ENCODE measurements at places on chromosomes 2 and 18.

DNA sequence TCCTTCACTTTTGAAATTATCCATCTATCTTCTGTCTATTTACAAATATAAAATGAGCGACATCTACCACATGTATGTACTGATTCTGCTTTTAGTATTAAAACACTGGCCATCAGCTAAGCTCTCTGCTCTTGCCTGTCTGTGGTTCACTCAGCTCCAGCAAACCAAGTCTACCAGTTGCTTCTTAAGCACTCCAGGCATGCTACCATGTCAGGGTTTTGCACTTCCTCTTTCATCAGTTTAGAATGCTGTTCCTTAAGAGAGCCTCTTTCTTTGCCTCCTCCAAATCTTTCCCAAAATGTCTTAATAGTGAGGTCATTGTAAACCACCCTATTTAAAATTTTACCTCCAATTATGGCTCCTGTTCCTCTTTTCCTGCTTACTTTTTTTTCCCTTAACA lies 59.5 kb downstream of the SCN3A start:
- no peak for DNase-seq

GRCh38 chr2:159840616-159841015 lies 42.6 kb upstream of the CD302 start:
- DNase-seq = no peak

DNA sequence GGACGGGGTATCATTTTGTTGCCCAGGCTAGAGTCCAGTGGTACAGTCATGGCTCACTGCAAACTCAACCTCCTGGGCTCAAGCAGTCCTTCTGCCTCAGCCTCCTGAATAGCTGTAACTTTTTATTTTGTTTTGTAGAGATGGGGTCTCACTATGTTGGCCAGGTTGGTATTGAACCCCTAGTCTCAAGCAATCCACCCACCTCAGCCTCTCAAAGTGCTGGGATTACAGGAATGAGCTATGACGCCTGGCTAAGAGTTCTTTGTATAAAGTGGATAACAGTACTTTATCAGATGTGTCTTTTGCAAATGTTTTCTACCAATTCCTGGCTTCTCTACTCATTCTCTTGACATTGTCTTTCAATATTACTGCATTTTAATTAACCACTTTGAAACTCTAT lies 17.1 kb upstream of the NT5DC4 start:
- DNase-seq = no peak

DNA sequence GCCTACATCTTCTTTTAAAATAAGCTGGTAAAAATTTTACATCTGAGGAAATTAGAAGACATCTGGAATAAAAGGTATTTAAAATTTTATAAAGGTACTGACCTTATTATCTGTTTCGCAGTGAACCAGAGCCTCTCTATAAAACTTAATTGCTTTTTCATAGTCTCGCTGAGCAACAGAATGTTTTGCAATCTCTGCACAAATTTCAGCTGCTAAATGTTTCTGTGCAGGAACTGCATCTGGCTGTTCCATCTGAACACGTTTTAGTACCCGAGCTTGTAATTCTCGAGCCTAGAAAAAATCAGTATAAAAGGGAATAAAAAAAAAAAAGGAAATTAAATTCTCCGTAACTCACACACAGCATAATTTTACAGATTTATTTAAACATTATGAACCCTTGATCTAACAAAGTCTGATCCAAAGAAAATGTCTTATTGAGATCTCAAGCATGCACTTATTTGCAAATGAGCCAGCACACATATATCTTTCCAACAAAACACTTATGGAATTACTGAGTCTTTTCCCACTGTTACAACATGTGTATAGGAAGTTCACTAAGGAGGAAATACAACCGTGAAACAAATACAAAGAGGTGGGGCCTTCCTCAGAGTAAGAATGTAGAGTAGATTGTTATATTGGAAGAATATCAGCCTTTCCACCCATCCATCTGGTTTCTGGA lies 51.8 kb downstream of the TTC21B start:
- DNase-seq = no peak

- DNase-seq = peak; percentile 57
Observed at GRCh38 chr2:69693059-69693774, 48.7 kb upstream of the ANXA4 start.

DNA sequence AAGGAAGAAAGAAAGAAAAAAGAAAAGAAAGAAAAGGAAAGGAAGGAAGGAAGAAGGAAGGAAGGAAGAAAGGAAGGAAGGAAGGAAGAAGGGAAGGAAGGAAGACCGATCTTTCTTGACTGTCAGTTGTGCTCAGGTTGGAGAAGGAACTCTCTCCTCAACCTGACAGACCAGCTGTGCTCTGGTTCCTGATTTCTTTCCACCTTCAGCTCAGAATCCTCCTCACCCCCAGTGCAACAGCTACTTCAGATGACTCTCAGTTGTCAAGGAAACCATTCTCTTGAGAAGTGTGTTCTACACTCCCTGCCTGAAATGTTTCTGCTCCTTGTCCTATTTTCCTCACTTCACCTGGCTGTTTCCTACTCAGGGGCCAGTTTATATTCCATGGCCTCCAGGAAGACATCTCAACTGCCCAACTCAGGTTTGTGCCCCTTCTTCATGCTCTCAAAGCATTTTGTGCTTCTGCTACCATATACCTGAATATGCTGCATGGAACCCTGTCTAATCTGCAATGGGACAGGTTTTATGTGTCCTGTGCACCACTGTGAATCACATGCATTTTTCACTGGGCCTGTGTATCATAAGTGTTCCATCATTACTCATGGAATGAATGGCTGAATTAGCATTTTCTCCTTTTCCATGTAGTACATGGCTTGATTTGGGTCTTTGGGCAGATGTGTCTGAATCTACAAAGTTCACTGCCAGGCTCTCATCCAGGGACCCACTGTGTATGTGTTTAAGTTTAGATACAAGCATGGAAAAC lies 32.8 kb upstream of the DOCK10 start:
- no peak for DNase-seq

DNA sequence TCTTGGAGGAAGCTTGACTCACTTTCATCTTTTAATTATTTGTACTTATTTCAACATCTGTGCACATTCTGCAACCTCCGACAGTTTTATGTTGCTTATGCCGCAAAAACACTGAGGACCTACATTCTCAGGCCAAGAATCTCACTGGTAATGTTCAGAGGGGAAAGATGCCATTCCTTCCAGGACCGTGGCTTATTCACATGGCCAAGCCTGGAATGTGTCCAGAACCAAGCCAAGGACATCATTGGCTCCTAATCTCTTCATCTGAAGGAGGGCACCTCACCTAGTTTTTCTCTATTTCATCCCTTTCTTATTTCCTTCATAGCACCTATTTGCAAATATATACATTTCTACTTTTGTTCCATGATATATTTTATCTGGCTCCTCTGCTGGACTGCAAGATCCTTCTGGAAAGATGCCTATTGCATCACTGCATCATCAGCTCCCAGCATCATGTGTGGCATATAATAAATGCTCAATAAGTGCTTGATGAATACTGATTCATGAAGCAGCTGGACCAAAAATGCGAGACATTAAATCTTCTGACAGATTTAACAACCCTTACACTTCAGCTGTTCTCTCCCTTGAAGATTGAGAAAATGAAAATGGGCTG lies 377.1 kb downstream of the TNS1 start:
- DNase-seq = no peak

DNA sequence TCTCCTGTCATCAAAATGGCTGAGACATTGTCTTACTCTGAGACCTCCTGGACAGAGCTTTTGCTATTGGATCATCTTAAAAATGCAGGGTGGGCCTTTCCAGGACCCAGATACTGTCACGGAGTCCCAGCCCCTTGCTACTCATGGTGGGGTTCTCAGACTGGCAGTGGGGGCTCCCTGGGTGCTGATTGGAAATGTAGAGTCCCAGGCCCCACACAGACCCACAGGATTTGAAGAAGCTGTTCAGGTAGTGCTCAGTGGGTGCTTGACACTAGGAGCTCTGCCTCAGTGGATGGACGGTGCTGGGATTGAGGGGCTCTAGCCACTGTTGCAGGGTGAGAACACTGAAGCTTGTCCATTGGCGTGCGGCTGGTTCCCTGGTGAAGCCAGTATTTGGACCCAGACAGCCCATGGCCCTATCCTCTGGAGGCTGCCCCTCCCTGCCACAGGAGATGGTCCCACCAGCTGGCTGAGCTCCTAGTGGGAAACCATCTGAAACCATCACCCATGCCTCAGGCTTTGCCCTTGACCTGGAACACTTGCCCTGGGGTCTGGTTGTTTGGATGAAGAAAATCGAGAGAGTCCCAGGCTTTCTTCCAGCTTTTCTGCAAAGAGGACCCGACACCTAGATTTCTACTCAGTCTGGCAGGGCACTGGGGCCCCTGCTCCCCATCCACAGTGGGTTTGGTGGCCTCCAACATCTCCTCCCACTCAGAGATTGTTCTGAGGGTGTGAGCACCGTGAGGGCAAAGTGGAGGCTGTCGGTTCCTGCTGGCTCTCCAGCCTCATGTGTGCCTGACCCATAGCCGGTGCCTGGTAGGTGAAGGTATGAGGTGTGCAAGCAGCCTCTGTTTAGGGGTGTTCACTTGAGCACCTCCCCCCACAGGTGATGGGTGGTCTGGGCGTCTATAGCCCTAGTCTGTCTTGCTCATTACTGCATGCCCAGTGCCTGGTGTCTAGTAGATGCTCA lies 30.1 kb downstream of the MROH2A start:
- DNase-seq = no peak

DNA sequence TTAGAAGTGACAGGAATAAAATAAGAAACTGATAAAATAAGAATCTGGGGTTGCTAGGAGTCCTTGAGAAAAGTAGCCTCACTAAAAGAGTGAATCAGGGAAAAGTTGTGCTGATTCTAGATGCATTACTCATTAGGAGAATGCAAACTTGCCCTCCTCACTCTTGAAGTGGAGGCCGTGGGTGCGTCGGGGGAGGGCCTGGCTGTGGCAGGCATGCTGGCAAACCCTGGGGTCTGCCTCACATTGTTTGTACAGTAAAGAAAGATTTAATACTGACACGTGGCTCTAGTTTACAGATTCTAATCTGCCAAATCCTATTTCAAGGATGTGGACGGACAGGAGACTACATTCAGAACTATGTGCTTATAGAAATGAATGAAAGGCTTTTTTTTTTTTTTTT lies 41.9 kb downstream of the TANC1 start:
- DNase-seq = no peak

- no peak for DNase-seq
Observed at GRCh38 chr2:30662268-30663131, 144.7 kb downstream of the CAPN13 start.

- no peak for DNase-seq
Observed at GRCh38 chr2:99970292-99970868, 172.0 kb downstream of the AFF3 start.

GRCh38 chr2:231940795-231941194 lies 14.6 kb upstream of the NPPC start:
- no peak for DNase-seq

DNA sequence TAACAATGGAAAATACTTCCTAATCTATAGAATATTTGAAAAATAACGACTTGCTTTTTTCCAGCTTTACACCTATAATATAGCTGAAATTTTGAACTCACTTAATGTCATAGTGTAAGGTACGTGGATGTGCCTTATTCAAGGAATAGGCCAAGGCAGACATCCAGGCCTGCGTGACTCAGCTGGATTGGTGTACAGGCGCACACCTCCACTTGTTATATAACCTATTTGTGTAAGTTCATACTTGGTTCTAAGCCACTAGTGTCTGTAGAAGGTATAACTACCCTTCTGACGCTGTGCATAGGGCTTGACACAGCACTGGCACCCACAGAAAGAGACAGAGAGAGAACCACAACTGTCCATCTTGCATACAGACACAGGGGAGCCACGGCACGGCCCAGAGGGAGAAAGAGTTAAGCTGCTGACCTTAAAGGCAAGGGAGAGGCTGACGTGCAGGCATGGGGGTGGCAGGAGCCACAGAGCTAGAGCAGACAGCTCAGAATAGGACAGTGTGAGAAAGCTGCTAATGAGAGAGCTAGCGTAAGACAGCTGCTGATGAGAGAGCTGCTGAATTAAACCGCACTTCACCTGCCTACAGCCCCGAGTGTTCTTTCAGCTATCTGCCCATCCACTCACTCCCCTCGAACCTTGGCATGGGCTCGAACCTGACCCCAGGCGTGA lies 16.1 kb downstream of the CCDC178 start:
- no peak for DNase-seq

DNA sequence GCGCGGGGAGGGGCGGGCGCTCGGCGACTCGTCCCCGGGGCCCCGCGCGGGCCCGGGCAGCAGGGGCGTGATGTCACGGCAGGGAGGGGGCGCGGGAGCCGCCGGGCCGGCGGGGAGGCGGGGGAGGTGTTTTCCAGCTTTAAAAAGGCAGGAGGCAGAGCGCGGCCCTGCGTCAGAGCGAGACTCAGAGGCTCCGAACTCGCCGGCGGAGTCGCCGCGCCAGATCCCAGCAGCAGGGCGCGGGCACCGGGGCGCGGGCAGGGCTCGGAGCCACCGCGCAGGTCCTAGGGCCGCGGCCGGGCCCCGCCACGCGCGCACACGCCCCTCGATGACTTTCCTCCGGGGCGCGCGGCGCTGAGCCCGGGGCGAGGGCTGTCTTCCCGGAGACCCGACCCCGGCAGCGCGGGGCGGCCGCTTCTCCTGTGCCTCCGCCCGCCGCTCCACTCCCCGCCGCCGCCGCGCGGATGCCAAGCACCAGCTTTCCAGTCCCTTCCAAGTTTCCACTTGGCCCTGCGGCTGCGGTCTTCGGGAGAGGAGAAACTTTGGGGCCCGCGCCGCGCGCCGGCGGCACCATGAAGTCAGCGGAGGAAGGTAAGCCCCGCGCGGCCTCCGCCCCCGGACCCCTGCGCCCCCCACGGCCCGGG lies at the start of gene NFATC1:
TSS of gene NFATC1 (plus strand) at position 170 of the 644 bp plus-strand sequence. CDS start at position 465, 295 bp downstream.
- peak; percentile 46 for DNase-seq

DNA sequence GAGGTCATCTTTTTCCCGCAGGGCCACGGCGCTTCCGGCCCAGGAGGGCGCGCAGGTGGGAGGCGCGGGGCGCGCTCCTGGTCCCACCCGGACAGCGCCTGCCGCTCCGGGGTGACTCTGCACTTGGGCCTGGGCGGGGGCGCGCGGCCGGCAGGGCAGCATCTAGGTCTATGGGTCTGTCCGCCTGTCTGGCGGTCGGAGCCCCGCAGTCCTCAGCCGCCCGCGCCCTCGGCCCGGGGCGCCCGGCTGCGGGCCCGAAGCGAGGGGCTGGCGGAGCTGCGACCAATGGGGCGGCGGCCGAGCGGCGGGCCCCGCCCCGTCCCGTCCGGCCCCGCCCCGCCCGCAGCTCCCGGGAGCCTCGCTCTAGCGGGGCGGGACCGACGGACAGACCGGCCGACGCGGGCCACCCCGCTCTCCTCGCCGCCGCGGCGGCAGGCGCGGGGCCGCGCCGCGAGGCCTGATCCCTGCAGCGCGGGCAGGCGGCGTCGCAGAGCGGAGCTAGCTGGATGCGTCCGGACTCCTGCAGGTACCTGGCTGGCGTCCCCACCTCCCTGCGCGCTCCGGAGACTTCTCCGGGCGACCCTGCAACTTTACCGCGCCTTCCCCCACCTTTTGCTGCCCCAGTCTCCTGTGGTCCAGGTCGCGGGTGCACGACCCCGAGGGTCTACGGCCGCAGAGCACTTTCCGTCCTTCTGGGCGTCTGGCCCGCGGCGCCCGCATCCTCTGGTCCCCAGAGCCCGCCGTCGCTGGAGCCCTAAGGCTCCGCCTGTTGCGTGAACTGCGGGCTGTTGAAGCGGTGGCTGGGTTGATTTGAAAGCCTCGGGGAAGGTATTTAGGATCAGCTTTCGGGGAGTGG lies at the start of gene KCNS3:
TSS of gene KCNS3 (plus strand) at position 387 of the 856 bp plus-strand sequence. CDS start 52,342 bp downstream, outside the sequence.
- DNase-seq = no peak
